ENCODE measurements at places on chromosomes 2 and 18.
A peak's percentile ranks its signal among the peaks of the same experiment; 100 is the strongest.

GRCh38 chr2:236954641-236955040, 131.0 kb upstream of the COPS8 start:
- DNase-seq: no peak

DNA sequence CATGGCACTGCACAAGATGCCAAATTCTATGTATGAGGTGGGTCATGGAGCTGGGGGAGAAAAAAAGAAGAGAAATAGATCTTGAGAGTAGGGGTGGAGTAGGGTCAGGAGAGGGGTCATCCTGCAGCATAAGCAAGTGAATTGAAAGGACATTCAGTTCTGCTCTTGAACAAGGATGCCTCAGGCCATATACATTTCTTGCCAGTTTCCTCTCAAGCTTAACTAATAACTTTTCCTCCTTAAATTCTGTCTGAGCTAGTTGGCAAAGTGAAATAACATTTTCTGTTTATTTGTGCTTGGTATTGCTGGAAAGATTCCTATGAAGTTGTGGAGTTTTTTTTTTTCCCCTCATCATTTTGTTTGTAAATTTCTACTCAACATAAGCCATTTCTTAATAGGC, 99.0 kb upstream of the LTBP1 start:
- no peak for DNase-seq

- DNase-seq: peak; percentile 94
Observed at GRCh38 chr2:17643031-17643615, 102.6 kb downstream of the VSNL1 start.

GRCh38 chr18:2903006-2903405, 56.2 kb downstream of the EMILIN2 start:
- DNase-seq: peak; percentile 78

DNA sequence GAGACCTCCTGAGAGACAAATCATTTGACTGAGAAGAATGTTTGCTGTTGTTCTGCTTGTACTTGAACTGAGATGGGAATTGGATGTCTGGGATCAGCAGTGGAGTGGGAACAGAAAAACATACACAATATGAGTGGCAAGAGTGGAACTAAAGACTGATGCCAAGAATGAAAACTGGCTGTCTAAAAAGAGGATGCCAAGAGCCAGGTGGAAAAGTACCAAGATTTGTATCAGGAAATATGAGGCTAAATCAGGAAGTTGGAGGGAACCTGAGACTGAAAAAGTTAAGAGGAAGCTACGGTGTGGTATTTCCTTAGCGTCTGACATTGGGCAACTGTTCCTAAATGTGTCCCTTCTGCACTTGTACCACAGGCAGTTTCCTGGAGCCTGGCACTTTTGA, 440.9 kb upstream of the CELF4 start:
- DNase-seq: no peak

- peak; percentile 8 for DNase-seq
Observed at GRCh38 chr18:48345596-48345995, 63.6 kb downstream of the ZBTB7C start.

DNA sequence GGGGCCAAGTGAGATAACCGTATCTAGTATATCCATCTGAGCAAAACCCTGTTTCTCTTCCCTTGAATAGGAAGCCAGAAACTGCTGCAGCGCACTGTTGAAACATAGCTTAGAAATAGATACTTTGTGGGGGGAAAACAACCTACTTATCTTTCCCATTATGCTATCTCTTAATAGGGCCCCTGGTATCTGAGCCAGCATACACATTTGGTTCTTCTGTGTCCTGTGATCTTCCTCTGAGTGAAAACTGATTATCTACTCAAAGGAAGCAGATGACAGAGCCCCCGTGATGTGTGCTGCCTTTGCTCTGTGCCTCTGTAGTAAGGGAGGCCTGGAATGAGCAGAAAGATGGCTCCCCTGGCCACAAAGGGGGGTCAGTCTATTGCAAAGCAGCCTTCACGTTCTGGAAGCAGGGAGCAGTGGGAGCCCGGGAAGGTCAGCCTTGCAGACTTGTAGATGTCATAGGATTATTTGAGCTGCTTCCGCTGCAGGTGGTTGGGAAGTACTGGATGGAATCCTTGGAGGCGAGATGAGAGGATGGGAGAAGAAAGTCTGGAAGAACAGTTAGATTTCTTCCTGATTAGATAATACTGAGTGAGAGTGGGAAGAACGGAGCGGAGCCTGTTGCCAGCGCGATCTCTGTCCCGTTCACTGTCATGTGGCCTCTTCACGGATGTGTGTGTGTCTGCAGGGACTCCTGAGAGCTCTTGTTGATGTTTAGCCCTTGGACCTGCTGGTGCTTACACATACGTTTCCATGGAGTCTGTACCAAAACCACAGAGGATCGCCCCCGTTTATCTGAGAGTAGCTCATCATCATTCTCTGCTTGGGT, 150.1 kb downstream of the AGAP1 start:
- no peak for DNase-seq

GRCh38 chr2:241161646-241162281, 11.5 kb downstream of the PPP1R7 start:
- DNase-seq: peak; percentile 60

DNA sequence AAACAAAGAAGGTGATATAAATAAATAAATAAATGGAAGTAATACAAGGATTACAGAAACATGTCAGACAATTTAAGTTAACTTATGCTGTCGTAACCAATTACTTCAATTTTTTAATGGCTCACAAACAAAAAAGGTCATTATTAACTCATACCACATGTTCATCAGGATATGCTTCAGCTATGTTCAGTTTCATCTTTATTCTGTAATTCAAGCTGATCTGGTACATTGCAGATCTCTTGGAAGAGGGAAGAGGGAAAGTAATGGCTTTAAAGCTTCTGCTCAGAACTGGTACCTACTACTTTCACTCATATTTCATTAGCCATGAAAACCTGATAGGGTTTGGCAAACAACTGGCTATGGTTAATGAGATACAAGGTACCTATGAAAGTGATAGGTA, 67.6 kb upstream of the ERBB4 start:
- no peak for DNase-seq

GRCh38 chr2:46329803-46330775, 32.9 kb downstream of the EPAS1 start:
- DNase-seq: peak; percentile 95

DNA sequence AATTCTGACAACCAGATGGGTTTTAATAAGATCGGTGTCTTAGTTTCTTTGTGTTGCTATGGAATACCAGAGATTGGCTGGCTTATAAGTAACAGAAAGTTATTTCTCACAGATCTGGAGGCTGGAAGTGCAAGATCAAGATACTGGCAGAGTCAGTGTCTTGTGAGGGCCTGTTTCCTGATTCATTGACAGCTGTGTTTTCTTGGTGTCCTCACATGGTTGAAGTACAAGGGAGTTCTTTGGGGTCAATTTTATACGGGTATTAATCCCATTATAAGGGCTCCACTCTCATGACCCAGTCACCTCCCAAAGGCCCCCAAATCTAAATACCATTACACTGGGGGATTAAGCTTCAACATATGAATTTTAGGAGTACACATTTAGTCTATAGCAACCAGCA, 421.1 kb downstream of the LRP1B start:
- DNase-seq: no peak

DNA sequence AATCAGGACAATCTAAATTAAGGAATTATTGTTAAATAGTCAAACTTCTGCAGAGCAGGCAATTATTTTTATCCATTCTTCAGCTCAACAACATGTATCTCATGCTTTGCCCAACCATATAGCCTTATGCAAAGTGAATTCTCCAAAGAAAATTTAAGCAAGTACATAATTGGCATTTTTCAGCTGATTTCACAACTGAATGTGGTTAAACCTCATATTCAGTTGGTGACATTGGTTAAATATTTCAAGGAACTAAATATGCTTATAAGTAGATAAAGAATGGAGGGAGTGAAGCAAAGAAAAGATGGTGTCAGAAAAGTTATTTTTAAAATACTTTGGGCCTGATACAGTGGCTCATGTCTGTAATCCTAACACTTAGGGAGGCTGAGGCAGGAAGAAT, 816.2 kb downstream of the NRXN1 start:
- DNase-seq: peak; percentile 37

GRCh38 chr2:144011098-144011497, 508.8 kb downstream of the ZEB2 start:
- DNase-seq: no peak

DNA sequence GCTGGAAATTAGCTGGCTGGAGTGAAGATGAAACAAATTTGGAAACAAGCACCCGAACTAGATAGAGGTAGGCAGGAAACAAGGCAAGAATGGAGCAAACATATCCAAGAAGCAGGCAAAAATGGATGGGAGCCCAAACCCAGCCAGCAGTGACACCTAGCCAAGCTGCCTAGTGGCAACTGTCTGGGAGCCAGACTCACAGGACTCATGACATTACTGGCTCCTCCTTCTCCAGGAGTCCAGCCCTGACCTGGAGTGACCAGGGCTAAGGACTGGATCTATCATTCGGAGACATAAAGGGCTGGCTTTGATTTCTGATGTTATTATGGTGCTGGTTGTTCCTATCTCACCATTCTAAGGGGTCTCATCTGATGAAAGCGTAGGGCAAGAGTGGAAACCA, 21.3 kb upstream of the ALK start:
- DNase-seq: no peak

GRCh38 chr2:60992985-60993392, 24.5 kb upstream of the PEX13 start:
- DNase-seq: no peak

DNA sequence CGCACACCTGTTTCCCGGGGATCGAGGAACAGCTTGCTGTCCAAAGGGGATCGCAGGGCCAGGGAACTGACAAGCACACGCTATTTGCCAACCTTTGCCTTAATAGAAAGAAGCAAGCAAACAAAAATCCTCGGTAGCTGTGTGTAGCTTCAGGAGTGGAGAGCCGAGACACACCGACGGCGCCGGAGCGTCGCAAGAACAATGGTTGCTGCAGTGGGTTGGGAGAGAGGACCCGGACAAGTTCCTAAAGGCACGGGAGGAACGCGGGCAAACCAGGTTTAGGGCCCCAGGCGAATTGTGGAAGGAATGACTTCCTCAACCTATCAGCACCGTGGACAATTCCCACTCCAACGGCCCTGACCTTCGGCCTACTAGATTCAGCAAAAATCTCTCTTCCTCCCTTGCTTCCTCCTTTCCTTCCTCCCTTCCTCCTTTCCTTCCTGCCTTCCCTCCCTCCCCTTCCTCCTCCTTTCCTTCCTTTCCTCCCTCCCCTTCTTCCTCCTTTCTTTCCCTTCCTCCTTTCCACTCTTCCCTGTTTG, 4.9 kb upstream of the NEUROD1 start:
- peak; percentile 2 for DNase-seq

GRCh38 chr2:71528749-71529148, 75.4 kb downstream of the DYSF start:
- no peak for DNase-seq

- DNase-seq: no peak
Observed at GRCh38 chr2:45649462-45649857, 2.0 kb upstream of the PRKCE start.

DNA sequence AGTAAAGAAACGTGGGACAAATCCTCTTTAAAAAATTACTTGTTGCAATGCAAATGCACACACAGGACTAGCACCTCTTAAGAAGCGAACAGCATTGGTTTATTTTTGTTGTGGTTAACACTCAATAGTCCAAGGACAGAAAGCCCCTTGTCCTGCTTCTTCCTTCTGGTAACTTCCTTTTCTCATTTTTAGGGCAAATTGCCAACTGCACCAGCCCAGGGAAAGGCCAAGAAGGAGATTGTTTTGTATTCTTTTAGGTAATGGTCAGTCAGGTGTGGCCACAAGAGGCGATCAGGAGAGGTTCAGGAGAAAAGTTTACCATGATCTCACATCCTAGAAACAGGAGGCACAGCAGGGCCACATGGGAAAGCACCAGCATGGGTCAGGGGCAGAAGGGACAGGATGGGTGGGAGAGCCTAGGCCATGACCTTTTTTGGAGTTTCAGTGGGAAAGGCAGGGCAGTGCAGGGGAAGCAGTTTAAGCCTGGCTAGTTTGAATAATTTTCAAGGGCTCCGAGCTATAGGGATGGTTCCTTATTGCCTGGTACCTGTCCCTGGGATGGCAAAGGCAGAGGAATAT, 73.0 kb downstream of the CHRNA1 start:
- DNase-seq: no peak

- no peak for DNase-seq
Observed at GRCh38 chr2:236574424-236575145, 5.0 kb downstream of the ACKR3 start.

GRCh38 chr18:25283781-25284180, 68.2 kb downstream of the ZNF521 start:
- DNase-seq: peak; percentile 13

GRCh38 chr2:103396152-103396551, 634.3 kb downstream of the TMEM182 start:
- DNase-seq: no peak

GRCh38 chr2:68714866-68715265, 19.7 kb upstream of the ARHGAP25 start:
- DNase-seq: no peak

DNA sequence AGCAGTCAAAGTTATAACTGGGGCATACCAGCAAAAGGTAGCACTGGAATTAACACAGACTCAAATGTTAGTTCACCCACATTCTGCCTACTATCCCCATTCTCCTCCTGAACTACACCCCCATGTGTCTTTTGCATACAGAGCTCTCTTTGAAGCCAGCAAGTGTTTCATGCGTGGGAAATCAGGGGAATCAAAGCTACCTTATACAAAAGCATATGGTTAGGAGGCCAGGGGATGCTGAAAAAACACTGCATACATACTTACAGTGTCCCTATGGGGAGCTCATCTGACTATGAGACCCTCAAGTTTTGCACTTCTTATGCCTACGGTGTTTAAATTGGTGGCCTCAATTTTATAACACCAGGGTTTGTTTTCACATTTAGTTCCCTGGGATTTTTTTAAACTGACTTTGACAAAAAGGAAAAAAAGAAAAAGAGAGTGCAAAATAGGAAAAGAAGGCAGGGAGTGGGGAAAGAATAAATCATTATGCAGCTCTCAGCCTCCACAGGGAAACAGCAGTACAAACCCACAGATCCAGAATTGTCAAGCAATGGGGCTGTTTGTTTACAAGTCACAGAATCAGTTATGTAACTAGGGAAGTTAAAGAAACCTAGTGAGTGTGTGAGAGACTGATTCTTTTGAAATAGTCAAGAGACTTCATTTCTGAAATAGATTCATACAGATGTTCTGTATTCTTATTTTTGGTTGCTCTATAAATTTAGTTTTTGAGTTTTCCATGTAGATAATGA, 20.1 kb upstream of the PPP3R1 start:
- no peak for DNase-seq

- DNase-seq: no peak
Observed at GRCh38 chr2:58539973-58540372, 298.8 kb upstream of the FANCL start.

DNA sequence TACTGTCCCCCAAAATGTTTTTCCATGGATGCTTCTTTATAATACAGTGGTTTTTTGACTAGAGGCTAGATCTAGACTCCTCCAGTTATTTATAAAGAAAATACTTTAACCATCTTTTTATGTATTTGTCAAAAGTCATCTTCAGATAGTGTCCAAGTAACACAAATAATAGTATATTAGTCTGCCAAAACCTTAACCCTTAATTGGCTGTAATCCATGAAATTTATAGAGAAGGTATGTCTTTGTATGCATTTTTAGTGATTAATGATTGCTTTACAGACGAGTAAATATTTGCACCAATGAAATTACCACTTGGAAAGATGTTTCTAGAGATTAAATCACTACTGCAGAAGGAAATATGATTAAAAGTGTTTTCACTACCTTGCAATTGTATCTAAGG, 451.8 kb upstream of the NRXN1 start:
- DNase-seq: no peak

All from fibroblast of upper back skin (primary cell).